ENCODE measurements at places on chromosomes 12 and 14.

GRCh38 chr14:33551963-33552362 is 398.9 kb downstream of the EGLN3 start:
- peak; percentile 9 for DNase-seq

DNA sequence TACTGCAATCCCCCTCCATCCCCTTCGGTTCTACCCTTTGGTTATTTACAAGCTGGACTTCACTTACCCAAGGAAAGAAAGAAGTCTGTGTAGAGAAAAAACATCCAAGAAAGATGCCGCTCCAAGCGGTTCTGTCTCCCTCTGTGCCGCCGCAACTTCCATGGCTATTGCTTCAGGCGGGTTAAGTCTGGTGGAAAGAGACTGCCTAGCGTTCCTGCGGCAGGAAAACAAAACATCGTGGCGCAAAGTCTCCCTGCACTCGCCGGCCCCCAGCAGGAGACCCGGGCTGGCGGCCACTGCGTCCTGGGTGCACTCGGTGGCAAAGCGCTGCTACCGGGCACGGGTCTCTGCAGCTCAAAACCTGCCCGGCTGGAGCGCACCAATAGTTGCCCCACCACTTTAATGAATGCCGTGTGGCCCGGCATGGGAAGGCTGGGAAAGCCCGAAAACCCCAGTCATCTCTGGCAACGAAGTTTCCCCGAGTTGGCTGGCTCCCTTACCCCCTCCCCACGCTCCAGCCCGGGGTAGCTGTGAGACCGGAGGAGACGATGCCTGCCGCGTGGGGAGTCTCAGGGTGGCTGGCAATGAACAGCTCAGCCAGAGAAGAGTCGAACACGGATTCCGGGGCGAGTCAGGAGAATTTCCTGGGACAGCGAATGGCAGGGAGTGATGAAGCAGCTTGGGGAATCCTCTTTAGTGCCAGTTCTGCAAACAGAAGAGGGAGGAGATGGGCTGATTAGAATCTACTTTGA is 3.5 kb upstream of the KCNK10 start:
- peak; percentile 37 for DNase-seq

GRCh38 chr14:52258783-52259182 is 8.7 kb upstream of the PTGDR start:
- DNase-seq, result no peak

- DNase-seq, result no peak
Observed at GRCh38 chr12:4991373-4991772, 52.3 kb upstream of the KCNA5 start.

GRCh38 chr12:52058631-52059361 is 7.6 kb downstream of the NR4A1 start:
- no peak for DNase-seq

DNA sequence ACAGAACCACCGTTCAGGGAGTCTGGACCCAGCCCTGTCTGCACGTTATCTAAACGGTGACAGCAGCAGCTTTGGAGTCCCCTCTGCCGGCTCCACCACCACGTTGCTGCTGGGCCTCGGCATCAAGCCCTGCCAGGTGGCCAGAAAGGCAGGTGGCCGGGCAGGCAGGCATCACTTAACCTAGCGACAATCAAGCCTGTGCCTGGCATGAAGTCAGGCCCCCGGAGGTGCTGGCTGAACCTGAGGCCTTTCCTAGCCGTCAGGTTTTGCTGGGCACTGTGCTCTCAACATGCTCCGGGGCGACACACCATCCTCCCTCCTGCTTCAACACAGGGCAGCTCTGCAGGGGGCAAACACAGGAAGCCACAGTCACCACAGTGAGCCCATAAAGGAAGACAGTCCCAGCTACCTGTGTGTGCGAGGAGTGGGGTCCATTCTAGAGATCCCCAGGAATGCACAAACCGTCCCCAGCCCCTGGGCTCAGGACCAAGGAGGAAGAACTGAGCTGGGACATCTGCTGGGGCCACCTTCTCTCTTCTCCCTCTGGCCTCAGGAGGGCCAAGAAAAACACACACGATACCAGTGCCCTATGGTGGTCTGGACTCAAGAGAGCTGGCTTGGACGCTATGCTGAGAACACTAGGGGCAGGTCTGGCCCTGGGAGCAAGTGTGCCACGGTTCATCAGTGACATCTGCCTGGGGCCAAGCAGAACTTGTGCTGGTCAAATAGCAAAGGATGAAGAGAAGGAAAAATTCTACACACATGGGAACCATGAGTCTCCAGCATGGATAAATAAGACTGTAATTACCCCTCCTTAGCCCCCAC is 44.7 kb downstream of the CCDC88C start:
- no peak for DNase-seq

Measured in ELF-1 (cell line).